ENCODE measurements at places on chromosomes 2 and 18. TPM values are rescaled to one million over a fixed set of nuclear protein-coding genes. Genes with fewer than 3 reads are reported as not detected.

Gene RUFY4
- polyA plus RNA-seq: 2.7 TPM

Gene PARD6G
- polyA plus RNA-seq: 0.51 TPM

Gene MAP3K19
- polyA plus RNA-seq: not detected

Gene IL18R1
- polyA plus RNA-seq: 2.2 TPM

Gene TRPM8
- polyA plus RNA-seq: not detected

Gene SIX3
- polyA plus RNA-seq: not detected

Gene OSR1
- polyA plus RNA-seq: 0.04 TPM

Gene KCNG2
- polyA plus RNA-seq: 0.38 TPM

Gene KCNJ3
- 1.2 TPM for polyA plus RNA-seq

Gene PSMA8
- 0.61 TPM for polyA plus RNA-seq

Gene CFAP65
- not detected for polyA plus RNA-seq

Gene RPL31
- polyA plus RNA-seq: 8,439 TPM

Gene CCDC102B
- 4.7 TPM for polyA plus RNA-seq

Gene RAB6C
- 0.15 TPM for polyA plus RNA-seq

Gene SNORC
- 0.94 TPM for polyA plus RNA-seq

Gene ABHD1
- polyA plus RNA-seq: 0.42 TPM

Gene GPR155
- polyA plus RNA-seq: 1.4 TPM

Gene C2orf72
- not detected for polyA plus RNA-seq

All from spleen (tissue), 13 donors.